Inflammatory macrophage treated with lipopolysaccharide for 4 hours (primary cell): ENCODE measurements at places on chromosomes 3 and 15.
A peak's percentile ranks its signal among the peaks of the same experiment; 100 is the strongest.

DNA sequence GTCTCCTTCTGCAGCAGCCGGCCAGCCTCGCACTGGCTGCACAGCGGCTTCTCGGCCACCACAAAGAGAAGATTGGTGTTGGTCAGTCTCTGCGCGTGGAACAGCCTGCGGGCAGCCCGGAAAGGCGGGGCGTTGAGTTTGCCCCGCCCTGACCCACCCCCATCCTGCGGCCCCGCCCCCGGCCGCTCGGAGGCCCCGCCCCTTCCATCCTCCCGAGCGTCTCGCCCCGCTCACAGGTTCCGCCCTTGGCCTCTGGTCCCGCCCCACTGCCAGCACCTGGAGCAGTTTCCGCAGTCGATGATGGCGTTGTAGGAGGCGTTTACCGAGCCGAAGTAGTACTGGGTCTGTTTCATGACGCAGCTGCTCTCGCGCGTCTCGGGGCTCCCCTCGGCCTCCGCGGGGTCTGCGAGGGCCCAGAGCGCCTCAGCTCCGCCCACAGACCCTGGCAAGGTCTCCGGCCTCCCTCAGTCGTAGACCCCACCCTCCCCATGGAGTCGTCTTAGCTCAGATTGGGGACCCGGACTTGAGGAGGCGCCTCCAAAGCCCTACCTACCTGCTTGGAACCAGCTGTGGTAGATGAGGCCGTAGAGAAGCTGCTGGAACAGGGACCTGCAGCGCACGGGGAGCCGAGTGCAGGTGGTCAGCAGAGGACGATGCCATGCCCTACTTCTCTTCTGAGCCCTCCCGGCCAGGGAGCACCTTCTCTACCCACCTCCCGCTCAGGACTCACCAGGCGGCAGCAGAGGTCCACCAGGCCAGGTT, 5.9 kb upstream of the TMEM115 start:
- DNase-seq: peak; percentile 65

DNA sequence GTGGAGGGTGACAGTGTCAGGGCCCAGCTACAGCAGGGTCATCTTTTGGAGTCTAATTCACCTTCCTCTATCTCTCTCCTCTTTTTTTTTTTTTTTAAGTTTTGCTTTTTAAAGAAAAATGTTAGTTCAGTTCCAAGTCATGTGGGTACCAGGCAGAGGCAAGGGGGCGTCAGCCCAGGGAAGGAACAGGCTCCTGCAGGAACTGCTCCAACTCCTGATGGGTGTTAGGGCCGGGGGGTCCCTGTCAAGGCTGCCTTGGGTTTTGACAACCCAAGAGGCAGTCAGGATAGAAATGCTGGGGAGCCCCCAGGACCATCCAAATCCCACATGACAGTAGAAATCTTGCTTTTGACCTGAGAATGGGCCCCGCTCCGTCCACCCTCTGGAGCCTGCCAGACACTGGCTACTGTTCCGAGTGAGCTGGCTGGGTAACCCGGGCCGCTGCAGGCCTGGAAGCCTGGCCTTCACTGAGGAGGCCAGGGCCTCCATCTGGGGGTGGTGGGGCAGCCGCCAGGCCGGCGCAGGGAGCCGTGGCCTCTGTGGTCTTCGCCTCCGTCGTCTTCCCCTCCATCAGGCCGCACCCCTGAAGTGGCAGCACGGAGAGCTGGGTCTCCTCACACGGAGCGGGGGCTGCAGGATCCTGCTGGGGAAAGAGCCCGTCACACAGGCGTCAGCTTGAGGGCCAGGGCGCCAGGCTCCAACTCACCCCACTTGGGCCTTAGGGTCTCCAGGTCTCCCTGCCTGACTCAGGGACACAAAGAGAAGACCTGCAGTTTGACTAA, 24.2 kb downstream of the RNU5B-1 start:
- DNase-seq: no peak

GRCh38 chr3:58164199-58164879, 46.4 kb downstream of the DNASE1L3 start:
- DNase-seq: no peak

DNA sequence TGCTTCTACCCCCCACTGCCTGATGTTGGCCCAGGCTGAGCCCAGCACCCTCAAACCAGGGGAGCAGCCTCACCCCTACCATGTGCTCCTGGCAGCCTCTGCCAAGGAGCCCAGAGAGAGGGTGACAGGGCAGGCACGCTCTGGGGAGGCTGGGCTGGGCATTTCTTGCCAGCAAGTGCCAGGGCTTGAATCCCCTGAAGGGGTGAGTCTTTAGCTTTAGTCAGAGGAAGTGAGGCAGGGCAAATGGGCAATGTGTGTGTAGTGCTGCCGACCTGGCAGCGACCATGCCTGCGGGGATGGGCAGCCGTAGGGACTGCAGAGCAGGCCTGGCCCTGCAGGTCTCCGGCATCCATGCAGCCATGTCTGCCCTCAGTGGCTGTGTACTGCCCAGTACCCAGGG, 18.1 kb downstream of the DUSP7 start:
- no peak for DNase-seq

- DNase-seq: no peak
Measured at GRCh38 chr3:14456794-14457193, 54.4 kb downstream of the SLC6A6 start.

DNA sequence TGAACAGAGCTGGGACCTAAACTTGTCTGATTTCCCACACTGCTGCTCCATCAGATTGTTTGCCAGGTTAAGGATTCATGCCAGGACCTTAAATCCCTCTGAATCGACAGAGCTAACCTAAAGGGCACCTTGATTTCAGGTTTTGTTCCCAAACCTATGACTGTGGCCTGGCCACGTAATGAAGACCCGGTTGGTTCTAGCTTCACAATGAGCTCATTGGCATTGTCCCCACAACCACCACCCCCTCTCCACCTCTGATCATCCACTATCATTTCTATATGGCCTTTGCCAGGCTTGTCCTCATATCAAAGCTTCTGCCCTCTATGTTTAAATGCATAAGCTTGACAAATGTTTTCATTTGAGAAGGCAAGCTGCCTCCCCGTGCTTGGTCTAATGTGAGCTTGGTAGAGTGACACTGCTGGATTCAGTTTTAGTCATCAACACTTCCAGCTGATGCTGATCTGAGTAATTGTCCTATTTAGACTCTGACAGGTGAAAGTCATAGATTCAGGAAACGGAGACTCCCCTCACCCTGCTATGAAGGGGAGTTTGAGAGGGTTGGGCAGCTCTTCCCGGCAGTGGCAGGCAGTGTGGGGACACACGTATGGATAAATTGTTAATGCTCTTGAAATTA, 407.1 kb upstream of the CFAP20DC start:
- DNase-seq: no peak

- peak; percentile 48 for DNase-seq
Measured at GRCh38 chr3:113614402-113614801, 82.0 kb downstream of the USF3 start.

GRCh38 chr15:95325763-95326404, 1004.6 kb upstream of the NR2F2 start:
- DNase-seq: no peak

GRCh38 chr15:98755138-98755537, 106.8 kb downstream of the IGF1R start:
- DNase-seq: no peak

GRCh38 chr3:52367891-52368880, 52.1 kb downstream of the DNAH1 start:
- no peak for DNase-seq

- no peak for DNase-seq
Measured at GRCh38 chr3:6326771-6327170, 534.1 kb upstream of the GRM7 start.

DNA sequence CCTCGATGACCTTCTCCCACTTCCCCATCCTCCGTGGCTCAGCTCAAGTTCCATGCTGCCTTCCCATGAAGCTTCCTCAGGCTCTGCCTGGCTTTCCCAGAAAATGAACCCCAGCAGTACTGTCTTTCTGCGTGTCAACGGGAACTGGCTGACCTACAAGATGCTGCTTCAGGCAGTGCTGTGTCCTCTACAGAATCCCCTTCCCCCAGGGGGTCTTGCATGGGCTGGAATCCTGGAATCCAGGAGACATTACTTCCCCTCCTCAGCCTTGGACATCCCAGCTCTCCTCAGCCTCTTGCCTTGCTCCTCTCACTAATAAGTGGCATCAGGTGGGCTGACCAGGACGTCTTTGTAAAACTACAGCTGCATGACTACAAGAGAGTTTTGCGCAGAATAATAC, 5.4 kb downstream of the CCDC12 start:
- no peak for DNase-seq

- DNase-seq: peak; percentile 7
Measured at GRCh38 chr3:186239321-186239720, 122.7 kb downstream of the DGKG start.

DNA sequence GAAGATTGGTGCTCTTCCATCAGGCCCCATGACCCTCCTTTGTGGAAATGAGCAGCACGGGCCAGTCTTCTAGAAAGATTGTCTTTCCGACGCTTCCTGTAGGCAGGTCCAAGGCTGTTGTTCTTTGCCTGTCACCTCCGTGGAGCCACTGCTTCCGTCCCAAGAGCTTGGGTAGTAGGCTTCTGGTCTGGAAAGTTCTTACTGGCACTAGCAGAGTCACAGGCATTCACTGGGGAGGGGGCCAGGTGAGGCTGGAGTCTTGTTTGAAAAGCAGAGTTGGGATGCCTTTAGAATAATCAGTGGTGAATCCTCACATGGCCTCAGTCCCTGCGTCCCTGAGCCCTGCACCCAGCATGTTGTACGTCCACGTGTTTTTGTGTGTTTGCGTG, 76.2 kb upstream of the ADPGK start:
- DNase-seq: no peak

GRCh38 chr3:186255703-186256331, 106.2 kb downstream of the DGKG start:
- peak; percentile 16 for DNase-seq

GRCh38 chr3:196886144-196886543, 18.4 kb downstream of the SENP5 start:
- peak; percentile 67 for DNase-seq

DNA sequence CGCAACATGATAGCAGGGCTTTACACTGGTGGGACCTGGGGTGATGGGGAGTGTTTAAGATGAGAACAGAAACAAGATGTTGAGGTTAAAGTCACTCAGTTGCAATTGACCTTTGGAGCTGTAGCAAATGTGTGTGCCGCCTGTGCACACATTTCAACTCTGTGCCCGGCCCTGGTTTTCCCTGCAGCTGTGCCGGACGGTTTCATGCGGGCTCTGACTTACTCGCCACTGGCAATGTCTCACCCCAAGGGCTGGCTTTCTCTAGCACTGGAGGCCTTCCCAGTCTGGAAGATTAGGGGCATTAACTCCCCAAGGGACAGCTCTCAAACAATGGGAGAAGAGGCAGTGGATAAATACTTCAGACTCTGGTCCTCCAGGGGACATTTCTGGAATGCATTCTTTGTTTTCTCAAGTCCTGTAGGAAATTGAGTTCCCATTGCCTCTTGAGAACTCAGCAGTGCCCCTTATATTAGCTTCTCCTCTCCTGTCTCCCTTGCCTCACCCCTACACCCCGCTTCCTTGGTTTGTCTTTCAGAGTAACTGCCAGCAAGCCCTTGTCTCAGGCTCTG, 152.5 kb downstream of the EDEM1 start:
- DNase-seq: no peak

DNA sequence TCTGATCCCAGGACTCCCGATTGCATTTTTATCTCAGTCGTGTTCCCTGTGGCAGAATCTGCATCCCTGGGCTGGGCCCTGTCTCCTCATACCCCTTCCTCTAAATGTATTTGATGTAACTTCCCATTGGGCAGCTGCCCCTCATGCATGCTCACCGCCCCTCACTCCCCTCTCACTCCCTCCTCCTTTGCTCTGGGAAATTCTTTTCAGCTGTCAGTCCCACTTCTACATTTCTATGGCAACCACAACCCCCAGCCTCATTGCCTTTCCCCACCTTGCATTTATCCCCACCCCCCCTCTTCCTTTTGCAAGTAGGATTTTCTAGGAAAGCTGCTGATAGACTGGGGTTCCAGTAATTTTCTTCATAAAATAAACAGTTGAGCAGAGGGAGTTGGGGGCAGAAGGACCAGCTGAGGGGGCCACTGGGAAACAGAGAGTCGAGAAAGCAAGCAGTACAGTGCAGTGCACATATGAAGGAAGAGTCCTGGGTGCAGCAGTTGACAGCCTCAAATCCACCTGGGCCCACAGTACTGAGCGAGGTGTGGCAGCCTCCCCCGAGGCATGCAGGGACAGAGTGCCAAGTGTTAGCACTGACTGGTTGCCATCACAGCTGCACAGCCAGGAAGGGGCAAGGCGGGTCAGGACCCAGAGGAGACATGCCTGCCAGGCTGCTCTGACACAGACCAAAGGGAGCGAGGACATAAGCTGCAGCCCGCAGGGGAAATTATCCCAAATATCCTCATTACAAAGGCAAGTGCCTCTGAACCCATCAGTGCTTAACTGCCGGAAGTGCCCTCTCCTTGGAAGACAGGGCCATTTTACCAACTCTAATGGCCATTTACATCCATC, 476.3 kb downstream of the EPHB1 start:
- no peak for DNase-seq

DNA sequence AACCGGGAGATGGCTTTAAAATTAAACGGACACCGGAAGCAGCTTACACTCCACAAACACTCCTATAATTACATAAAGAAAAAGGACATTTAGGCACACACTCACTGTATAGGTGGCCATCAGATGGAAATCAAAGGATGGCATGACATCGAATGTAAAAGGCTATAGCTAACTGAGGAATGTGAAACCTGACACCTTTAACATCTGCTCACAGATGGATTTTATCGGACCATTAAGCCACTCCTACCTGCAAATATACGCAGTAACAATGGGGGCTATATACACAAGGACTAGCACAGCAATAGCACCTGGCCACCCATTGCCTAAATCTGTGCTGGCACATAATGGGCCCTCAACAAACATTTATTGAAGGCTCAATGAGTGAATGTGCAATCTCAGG, 14.5 kb upstream of the RBSN start:
- DNase-seq: no peak

- no peak for DNase-seq
Measured at GRCh38 chr3:178302966-178303930, 233.0 kb upstream of the KCNMB2 start.

GRCh38 chr3:21505711-21506460, 245.1 kb downstream of the ZNF385D start:
- no peak for DNase-seq

DNA sequence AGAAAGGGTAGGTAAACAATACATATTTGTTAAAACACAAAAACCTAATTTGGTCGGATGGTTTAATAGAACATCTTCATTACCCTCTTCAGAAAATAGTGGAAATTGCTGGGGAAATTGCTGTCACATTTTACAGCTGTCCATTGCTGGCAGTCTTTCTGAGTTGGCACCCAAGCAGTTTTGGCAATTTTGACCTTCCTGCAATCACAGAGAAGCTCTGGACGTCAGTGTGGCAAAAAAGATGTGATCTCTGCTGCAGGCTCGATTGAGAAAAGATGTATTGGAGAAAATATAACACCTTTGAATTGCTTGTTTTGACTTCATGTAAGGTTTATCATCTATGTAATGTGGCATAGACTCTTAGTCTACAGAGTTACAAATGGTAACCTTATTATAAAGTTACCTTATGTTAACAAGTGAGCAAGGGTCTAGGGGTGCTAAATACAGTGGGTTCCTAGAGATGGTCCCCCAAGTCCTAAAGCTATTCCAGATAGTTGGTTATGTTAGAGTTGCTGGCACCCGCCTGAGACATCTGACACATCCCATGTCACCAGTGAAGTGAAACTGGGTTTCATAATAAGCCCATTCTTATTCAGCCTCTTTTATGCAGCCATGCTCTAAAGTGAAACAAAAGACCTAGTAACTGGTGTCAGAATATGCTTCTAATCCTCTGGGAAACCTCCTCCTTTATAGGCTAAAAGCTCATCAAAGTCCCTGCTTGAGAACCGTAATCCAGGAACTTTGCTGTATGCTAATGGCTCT, 14.0 kb downstream of the UBE2E1 start:
- DNase-seq: peak; percentile 80
